Stimulated activated CD4-positive, alpha-beta T cell treated with anti-CD3 and anti-CD28 coated beads, Interleukin-15, amount 100 ng/mL, for 1 hour (primary cell): ENCODE measurements at places on chromosomes 2 and 18.

- DNase-seq = no peak
These were observed 69.7 kb downstream of the FEZ2 start for GRCh38 chr2:36528274-36528673.

GRCh38 chr18:55252053-55252675 lies 292.9 kb upstream of the CCDC68 start:
- DNase-seq = no peak

- no peak for DNase-seq
These were observed 36.5 kb upstream of the CYTIP start for GRCh38 chr2:157480182-157480961.

- DNase-seq = no peak
These were observed 669 bp downstream of the MARCHF7 start for GRCh38 chr2:159712929-159713420.

DNA sequence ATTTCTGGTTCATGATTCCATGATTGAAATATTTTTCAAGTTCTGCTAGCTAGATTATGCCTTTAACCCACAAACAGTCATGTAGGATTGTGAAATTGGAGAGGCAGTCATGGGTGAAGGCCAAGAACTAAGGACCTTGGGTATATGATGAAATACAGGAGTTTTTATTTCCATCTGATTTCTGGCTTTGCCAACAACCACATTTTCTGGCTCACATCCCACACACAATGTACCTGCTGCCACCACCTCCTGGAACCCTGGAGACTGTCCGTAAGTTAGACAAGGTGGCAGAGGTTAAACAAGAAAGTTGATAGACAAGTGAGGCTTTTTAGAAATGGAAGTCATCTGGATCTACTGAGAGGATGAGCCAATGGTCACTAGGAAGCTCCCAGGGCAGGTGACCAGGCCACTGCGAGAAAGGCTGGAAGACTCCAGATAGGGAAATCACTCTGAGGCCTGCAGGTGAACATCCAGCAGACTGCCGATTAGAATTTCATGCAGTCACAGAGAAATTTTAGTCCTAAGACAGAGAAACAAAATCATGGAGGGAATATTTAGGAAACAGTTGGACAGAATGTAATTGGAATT lies 402.0 kb downstream of the ALK start:
- DNase-seq = no peak

- no peak for DNase-seq
These were observed 72.0 kb downstream of the KCNG2 start for GRCh38 chr18:79869591-79870300.

DNA sequence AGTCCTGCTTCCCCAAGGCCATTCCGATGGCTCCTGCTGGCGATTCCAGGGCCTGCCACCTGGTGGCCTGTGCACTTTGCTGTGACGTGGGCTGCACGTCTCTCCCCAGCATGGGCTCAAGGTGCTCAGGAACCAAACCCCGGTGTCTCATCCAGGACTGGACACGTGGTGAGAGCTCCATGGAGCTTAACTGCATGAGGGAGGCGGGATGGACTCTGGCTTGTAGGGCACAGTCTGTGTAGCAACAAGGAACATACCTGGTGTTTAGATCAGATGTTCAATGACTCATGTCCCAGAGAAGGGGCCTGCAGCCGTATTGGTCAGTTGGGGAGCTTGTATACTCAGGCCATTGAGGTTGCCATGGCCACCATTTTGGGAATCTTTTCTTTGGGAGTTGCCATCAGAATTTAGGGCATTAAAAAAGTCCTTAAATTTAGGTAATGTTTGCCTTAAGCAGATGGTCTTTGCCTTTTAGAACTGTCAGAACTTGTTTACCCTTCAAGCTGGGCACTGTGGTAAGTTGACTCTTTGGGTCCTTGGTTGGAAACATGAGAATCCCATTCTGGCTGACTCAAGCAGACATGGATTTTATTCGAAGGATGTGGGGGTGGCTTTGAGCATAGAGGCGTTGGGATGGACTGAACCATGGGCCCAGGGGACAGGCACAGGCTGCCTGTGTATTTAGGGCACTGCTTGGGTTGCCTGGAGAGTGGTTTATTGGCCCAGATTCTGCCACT lies 21.0 kb downstream of the AGAP1 start:
- DNase-seq = no peak

DNA sequence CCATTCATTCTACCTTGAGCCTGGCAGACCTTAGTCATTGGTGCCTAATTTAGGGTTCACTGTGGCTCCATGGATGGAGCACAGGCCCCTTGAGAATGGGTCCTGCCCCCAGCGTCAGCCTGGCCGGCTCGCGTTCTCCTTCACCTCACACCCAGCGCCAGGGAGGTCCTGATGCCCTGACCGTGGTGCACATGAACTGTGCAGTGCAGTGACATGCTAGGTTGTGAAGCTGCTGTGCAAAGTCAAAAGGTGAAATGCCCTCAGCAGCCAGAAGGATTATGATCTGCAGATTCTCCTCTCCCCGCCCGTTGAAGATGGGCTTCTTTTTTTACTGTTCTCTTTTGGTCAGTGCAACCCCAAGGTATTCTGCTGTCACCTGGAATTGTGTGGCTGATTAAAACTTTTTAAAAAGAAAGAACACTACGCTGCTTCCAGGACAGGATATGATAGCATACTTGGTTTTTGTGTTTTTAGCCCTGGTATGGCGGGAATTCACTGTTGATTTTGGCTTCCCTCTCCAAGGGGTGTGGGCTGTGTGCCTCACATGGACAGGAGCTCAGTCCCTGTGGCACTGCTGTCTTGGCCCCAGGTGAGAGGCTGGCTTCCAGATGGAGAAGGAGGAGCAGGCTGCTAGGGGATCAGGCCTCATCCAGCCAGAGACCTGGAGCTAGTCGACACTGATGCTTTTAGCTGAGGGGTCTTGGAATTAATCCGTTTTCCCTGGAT lies 49.4 kb upstream of the MCFD2 start:
- DNase-seq = no peak

- no peak for DNase-seq
These were observed 29.4 kb downstream of the PSTPIP2 start for GRCh38 chr18:46042571-46043123.

DNA sequence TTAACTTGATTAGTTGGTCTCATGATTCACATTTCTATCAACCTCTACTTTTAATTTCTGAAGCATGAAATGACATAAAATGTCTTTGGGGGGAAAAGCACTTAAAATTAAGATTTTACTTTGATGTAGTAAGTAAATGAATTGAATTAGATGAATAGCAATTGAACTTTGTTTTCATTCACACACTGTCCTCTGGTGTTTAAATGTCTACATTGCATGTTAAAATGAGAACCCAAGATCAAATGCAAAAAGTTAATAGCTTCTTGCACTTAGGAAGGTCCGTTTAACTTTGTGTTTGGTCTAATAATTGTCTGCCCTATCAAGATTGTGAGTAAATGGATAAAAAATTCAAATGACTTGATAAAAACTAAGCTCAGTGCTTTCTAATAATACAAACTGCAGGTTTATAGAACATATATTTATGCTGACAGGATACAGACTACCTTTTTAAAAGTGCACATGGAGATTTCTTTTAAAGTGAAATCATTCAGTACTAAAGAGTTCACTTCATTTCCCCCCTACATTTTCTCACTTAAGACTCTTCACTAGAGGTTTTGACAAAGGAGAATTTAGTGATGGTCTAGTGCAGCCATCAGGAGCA lies 156.2 kb upstream of the NABP1 start:
- DNase-seq = no peak

DNA sequence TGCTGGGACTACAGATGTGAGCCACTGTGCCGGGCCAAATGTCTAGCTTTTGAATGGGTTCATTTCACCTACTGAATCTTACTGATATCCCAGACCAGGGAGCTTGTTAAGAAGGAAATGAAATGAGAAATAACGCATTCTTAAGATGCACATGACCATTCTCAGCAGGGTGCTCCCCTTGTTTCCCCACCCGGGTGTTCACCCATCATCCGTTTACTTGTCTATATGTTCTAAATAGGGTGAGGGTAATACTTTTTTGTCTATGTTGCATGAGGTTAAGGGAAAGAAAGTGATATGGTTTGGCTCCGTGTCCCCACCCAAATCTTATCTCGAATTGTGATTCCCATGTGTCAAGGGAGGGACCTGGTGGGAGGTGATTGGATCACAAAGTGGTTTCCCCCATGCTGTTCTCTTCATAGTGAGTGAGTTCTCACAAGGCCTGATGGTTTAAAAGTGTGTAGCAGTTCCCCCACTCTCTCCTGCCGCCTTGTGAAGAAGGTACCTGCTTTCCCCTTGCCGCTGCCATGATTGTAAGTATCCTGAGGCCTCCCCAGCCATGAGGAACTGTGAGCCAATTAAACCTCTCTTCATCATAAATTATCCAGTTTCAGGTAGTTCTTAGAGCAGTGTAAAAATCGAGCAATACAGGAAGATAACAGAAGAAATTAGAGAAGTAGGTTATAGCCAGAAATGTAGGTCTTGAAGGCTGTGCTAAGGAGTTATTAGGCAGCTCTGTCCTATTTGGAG lies 129.1 kb downstream of the DDX1 start:
- no peak for DNase-seq

- no peak for DNase-seq
These were observed 99.3 kb downstream of the GATA6 start for GRCh38 chr18:22268641-22269128.

- DNase-seq = no peak
These were observed 98.1 kb downstream of the LRRC30 start for GRCh38 chr18:7329016-7329415.

GRCh38 chr2:25112113-25112512 lies 56.3 kb downstream of the POMC start:
- no peak for DNase-seq

GRCh38 chr2:230124757-230125431 lies 56.2 kb upstream of the SLC16A14 start:
- no peak for DNase-seq

GRCh38 chr18:72261590-72261989 lies 282.6 kb downstream of the CBLN2 start:
- no peak for DNase-seq

GRCh38 chr2:181036848-181037603 lies 56.6 kb downstream of the UBE2E3 start:
- DNase-seq = no peak
